ENCODE measurements at places on chromosomes 4 and X.
A peak's percentile ranks its signal among the peaks of the same experiment; 100 is the strongest.

- DNase-seq = no peak
These were observed 3.1 kb downstream of the DUSP9 start for GRCh38 chrX:153649915-153650782.

GRCh38 chr4:150158041-150158440 lies 79.8 kb downstream of the DCLK2 start:
- DNase-seq = no peak

DNA sequence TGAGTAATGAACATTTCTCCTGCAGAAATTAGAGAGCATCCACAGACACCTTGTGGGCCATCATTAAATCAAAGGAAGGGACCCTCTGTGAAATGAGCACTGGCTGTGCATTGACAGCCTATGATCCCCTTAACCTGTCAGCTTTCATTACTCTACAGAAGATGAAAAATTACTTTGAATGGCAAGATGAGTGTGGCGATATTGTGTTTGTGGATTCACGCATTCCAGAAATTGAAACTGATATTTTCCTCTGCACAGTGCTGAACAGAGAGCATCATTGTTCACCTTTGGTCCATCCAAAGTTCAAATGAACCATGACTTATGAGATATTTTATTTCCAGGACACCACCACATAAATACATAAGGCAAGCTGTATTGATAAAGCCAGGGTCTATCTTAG lies 374.8 kb upstream of the ANXA10 start:
- DNase-seq = no peak

GRCh38 chrX:37958525-37959211 lies 47.7 kb upstream of the SYTL5 start:
- DNase-seq = no peak

DNA sequence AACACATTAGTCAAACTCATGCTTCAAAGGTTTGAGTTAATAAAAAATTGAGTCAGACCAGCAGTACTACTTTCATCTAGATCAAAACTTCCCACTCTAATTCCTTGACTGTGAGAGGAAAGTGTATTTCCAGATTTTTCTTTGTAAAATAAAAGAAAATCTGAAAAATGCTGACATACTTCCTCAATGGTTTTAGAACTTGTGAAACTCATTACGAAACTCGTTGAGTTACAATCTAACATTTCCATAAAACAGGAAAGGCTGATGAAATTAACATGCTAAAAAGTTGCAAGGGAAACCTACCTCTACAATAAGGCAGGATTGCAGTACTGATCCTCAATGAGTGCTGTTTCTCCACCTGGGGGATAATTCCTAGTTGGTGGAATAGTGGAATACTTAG lies 217.8 kb upstream of the HCCS start:
- no peak for DNase-seq

DNA sequence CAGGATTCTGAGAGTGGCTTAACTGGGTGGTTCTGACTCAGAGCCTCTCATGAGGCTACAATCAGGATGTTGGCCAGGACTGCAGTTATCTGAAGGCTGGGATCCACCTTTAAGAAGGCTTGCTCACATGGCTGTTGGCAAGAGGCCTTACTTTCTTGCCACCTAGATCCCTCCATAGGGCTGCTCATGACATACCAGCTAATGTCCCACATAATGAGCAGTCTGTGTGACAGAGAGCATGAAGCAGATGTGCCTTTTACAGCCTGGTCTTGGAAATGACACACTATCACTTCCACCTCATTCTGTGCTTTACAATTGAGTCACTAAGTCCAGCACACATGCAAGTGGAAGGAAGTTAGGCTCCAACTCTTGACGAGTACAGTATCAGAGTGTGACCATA lies 4.3 kb upstream of the RBM3 start:
- no peak for DNase-seq

DNA sequence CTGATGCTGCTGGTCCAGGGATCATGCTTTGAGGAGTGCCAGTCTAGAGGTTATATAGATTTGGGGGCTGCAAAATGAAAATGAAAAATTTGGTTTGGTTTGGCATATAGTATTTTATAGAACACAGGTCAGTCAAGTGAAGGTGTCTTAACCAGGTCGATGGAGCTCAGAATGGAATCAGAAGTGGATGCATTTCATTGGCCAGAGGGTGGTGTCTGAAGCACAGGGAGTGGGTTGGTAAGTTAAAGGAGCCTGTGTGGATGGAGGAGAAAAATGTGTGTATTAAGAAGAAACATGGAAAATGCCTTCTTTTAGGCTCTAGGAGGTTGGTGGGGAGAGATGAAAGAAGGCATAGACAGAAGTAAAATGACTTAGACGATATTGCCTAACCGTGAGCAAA lies 8.6 kb downstream of the GALNT7 start:
- no peak for DNase-seq

- no peak for DNase-seq
These were observed 22.4 kb downstream of the HPRT1 start for GRCh38 chrX:134482371-134482770.

GRCh38 chr4:174377613-174378012 lies 93.9 kb downstream of the CEP44 start:
- no peak for DNase-seq

DNA sequence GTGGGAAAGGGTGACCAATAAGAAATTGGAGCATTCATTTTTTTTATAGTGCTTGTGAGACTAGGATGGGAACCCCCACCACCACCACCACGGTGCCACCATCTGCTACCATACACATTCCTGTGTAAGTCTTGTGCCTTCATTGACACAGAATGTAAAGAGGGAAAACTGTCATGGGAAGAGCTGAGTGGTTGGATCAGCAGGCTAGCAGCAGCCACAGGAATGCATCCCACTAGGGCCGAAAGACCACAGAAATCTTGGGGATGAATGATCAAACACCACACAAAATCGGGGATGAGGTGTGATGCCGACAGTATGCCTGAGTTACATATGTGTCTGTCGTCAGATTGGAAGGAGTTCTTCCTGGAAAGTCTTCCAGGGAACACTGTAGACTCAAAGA lies 69.2 kb downstream of the SRPX start:
- DNase-seq = no peak

DNA sequence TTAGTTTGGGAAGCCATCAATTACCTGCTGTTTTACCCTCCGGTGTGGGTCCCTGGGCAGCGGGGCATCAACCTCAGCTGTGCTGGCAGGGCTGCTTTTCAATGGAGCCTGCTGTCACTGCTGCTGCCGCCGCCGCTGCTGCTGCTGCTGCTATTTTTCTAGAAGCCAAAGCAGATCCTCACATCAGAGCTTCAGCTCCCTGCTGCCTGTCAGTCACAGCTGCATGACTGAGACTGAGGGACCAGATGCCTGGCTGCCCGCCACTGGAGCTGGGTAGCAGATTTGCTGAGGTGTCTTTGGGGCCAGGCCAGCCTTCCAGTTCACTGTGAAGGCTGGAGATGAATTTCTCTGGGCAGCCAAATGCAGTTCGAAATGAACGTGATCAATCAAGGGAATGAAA lies 200.3 kb upstream of the NHS start:
- no peak for DNase-seq

- peak; percentile 91 for DNase-seq
These were observed 421 bp downstream of the MECP2 start for GRCh38 chrX:154097003-154097588.

GRCh38 chrX:124098089-124098488 lies 136.6 kb downstream of the STAG2 start:
- peak; percentile 65 for DNase-seq

DNA sequence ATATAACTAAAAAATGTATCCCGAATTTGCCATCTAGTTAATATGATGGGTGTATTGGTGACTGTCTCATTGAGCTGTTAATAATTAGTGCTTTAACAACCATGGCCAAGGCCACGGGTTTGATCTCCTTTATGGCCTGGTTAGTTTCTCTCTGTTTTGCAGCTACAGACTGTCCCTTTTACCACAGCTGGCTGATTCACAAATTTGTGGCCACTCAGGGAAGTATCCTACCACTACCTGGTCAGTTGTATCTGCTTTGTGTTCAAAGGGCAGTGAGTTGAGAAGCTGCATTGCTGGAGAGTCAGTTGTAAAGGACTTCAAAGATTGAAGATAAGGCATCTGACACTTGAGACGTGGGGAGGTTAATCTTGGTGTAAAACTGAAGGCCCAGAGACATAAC lies 219.1 kb upstream of the BMP3 start:
- DNase-seq = no peak

GRCh38 chrX:28848707-28849106 lies 261.5 kb downstream of the IL1RAPL1 start:
- no peak for DNase-seq

DNA sequence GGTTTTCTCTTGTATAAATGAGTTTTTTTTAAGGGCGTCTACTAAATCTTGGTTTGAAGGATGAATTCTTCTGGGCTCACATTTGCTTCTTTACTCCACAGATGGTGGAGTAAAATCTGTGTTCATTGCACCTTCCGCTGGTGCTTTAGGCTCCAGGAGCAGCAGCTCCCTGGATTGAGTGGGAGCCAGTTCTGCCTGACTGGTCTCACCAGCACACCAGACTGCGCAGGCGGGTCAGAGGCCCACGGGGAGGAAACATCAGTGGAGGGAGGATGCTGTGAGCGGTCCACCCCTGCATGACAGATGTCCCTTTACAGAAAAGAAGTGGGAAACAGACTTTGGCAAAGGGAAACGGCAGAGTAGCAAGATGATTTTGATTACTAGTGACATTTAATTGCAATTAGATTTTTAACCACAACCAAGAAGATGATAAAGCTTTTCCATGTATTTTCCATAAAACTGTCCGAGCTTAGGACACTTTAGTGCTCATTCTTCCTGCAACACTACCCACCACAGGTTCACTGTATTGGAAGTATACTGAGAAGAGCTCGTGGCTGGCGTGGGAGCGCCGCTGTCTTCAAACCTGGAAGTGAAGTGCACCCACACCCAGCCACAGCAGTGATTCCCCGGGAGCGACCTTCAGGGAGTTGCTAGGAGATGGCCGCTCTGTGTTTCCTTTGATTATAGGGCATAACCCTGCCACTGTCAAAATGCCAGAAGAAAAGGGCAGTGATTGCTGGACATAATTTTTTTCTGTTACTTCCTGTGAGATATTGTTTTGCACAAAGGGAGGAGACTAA lies 95.2 kb downstream of the SORBS2 start:
- DNase-seq = no peak

- DNase-seq = no peak
These were observed 83.9 kb downstream of the SNCA start for GRCh38 chr4:89752932-89753598.

GRCh38 chr4:48266781-48267180 lies 2.9 kb downstream of the TEC start:
- no peak for DNase-seq

DNA sequence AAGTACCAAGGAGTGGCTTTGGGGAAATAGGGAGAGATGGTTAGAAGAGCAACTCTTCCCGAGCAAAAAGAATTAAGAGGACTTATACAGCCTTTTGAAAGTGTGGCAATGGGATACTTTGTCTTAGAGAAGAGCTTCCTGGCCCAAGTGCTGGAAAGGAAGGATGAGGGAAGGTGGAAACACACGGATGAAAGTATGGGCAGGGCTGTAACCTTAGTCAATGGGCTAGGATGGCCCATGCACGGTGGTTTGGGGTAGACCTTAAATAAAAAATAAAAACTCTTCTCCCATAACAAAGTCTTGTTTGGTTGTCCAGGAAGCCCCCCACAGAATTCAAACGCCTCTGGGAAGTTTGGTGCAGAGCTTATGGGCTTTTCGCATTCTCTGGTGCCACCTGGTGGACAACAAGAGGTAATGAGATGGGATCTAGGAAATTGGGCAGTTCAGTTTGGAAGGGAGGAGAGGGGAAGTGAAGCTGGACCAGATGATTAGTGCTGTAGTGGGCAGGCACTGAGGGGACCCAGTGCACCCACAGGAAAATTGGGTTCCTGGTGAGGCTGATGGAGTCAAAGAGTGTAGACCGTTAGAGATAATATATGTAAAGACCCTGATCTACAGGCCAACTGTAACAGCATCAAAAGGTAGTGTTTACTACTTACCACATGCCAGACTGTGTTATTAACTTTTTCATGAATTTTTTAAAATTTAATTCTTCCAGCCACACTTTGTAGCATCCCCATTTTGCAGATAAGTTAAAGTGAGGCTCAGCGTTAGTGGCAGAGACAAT lies 13.8 kb upstream of the ENOX2 start:
- peak; percentile 72 for DNase-seq

DNA sequence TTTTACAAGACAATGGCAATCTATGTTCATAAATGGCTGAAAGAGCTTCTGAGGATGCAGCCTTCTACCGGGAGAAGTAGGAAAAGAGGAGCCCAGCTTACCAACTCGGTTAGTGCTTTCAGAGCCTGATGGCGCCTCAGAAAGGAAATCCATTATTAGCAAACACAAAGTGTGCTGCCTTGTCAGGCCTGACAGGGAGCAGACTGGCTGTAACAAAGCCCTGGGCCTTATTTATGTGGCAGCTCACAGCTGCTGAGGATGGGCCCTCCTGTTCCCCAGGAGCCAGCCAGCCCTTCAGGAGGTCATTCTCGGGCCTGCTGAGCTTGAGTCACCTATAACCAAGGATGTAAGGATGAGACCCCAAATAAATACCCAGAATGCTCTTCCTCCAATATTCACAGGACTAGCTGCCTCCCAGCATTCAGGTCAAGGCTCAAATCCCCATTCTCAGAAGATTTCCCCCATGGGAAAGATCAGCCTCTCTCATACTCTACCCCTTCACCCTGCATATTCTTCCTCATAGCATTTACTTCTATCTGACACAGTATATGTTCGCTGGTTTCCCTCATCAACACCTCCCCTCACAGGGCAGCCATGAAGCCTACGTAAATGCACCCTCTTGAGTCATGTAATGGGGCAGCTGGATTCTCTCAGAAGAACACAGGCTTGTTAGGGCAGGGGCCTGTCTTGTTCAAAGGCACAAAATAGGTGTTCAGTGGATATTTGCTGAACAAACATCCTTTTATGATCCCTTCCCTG lies 227.0 kb upstream of the RASGEF1B start:
- no peak for DNase-seq

DNA sequence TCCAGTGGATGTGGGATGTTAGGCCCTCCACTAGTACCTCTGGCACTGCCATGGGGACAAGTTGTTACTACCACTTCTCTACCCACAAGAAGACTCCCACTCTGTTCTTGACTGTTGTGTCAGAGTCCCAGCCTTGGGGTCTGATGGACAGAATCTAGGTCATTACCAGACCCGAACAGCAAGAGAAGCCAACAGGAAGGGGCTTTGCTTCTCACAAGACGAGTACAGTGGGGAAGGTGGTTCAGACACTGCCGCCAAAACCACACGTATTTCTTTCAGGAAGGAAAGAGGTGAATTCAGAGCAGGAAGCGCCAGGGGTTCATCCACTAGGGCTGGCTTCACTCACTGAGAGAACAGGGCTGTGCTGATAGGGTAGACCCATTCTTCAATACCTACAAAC lies 161.3 kb upstream of the KIT start:
- DNase-seq = no peak

DNA sequence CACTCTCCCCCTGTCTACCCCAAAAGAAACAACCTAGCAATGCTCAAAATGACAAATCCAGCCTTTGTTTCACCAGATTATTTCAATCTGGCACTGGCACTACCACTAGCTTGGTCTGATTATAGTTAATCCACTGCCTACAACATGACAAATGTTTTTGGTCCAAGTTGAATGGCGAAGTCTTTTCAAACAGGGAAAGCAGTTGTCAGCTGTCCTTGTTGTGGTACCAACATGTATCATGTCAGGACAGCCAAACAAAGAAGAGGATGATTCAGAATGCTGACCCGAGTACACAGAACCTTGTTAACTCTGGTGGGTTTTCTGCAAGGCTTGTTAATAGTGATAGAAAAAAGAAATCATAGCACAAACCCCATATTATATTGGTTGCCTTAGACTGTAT lies 160.8 kb upstream of the ANK2 start:
- DNase-seq = no peak

Data from HAP-1 (cell line).